Astrocyte (in vitro differentiated cells and primary cell): ENCODE measurements at places on chromosomes 13 and 19.
A peak's percentile ranks its signal among the peaks of the same experiment; 100 is the strongest.

DNA sequence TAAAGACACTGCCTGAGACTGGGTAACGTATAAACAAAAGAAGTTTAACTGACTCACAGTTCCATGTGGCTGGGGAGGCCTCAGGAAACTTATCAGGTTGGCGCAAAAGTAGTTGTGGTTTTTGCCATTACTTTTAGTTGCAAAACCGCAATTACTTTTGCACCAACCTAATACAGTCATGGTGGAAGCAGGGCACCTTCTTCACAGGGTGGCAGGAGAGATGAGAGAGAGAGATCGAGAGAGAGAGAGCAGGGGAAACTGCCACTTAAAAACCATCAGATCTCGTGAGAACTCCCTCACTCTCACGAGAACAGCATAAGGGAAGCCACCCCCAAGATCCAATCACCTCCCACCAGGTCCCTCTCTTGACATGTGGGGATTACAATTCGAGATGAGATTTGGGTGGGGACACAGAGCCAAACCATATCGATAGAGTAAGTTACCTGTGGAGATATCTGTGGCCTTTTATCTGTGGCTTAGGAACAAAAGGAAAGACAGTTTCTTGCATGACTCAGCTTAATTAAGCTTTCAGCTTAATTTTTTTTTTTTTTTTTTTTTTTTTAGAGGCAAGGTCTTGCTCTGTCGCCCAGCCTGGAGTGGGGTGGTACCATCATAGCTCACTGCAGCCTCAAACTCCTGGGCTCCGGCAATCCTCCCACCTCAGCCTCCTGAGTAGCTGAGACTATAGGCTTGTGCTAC, 7.6 kb upstream of the CABP5 start:
- DNase-seq = no peak

- no peak for DNase-seq
Measured at GRCh38 chr13:21883713-21884112, 212.8 kb downstream of the FGF9 start.

GRCh38 chr19:33722456-33723239, 74.0 kb upstream of the KCTD15 start:
- DNase-seq = no peak

DNA sequence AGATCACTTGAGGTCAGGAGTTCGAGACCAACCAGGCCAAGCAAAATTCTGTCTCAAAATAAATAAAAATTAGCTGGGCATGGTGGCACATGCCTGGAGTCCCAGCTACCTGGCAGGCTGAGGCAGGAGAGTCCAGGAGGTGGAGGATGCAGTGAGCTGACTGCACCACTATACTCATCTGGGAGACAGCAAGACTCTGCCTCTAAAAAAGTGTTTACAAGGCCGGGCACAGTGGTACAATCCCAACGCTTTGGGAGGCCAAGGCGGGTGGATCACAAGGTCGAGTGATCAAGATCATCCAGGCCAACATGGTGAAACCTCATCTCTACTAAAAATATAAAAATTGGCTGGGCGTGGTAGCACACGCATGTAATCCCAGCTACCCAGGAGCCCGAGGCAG, 4.2 kb upstream of the DAPK3 start:
- no peak for DNase-seq

GRCh38 chr19:7340959-7341837, 7.5 kb upstream of the ARHGEF18 start:
- peak; percentile 29 for DNase-seq

- no peak for DNase-seq
Measured at GRCh38 chr19:50167314-50167721, 4.2 kb upstream of the IZUMO2 start.

DNA sequence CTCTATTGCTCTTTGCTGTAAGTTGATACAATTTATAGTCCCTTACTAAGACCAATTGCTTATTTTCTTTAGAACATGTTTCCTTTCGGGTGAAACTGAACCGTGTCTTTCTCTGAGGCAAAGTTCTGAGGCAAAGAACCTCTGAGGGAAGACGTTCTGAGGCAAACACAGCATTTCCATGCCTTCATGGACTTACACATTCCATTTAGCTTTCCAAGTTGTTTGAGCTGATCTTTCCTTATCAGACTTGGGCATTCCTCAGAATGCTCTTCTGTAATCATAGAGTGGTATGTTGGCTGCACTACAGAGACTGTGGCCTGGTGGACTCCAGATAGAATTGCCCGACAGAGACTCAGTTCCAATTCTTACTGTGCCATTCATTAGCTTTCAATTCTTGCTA, 579.1 kb downstream of the KCTD12 start:
- DNase-seq = peak; percentile 54

DNA sequence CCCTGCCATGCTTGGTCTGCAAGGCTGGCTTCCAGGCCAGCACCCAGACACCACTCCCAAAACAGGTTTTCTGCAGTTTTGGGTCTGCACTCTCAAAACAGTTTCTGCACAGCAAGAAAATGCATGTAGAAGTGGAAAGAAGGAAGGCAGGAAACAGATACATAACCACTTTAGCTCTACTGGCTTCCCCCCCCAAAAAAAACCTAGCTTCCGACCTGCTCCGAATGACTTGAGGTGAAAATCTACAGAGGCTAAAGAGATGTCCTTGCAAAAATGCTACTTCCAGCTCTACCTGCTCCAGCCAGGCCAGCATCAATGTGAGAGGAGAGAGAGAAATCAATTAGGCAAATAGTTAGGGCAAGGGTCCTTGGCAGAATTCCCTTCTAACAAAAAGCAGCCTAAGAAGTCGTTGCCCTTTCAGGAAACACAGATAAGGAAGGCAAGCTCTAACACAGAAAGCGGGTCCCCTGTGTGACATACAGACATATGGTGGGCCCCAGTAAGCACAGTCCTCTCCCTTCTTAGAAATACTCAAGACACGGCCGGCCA, 3.4 kb downstream of the C19orf12 start:
- DNase-seq = no peak

- no peak for DNase-seq
Measured at GRCh38 chr19:4009990-4010807, 2.7 kb downstream of the PIAS4 start.

GRCh38 chr13:109810761-109811510, 24.6 kb upstream of the IRS2 start:
- no peak for DNase-seq

- no peak for DNase-seq
Measured at GRCh38 chr13:39781381-39781780, 125.9 kb downstream of the COG6 start.

GRCh38 chr19:47755762-47756626, 10.6 kb downstream of the NOP53 start:
- no peak for DNase-seq

DNA sequence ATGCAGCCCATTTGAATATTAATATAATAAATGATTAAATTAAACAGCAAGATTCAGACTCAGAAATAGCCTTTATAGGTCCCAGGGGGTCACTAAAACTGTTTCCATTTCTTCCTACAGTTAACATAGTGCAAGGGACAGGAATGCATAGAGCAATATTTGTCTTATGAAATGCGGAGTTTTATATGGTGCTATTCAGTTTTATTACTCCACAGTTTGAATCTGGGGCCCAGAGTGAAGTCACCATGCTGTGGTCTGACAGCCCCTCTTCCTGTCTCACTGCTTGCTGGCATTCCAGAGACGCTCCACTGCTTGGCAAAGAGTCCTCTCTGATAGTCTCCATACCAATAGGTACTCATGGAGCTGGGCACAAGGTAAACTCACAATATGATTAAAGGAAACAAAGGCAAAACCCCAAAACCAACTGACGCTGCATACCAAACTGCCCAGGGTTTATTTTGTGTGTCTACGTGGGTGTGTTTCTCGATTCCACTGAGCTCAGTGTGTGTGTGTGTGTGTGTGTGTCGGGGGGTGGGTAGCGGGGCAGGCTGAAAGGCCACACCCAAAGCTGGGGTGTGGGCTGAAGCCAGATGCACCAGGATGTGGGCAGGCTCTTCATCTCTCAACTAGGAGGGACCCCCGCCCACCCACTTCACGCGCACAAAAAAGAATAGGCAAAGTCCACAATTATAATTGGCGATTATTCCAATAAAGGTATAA, 277.9 kb downstream of the TSHZ3 start:
- DNase-seq = no peak

- no peak for DNase-seq
Measured at GRCh38 chr19:1618157-1619093, 13.2 kb upstream of the UQCR11 start.

DNA sequence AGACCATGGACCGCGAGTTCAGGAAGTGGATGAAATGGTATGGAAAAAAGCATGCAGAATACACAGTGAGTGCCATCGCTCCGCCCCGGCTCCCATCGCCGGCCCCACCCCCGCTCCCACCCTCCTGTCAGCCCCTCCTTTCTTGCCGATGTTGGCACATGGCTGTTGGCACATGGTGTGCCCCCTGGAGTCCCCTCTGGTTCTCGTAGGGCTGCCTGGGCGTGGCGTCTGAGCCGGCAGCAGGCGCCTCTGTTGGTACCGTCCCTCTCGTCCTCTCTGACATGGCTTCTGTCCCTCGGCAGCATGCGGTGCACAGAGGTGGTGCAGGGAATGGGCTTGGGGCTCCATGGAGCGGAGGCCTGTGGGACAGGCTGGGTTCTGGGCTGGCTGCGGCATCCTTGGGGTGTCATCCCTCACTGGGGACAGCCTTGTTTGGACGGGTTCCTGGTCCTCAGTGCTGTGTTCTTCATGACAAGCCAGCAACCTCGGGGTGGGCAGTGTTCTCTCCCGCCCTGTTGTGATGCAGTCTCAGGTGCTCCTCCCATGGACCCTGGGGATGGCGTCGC, 30.9 kb downstream of the DOT1L start:
- DNase-seq = no peak

DNA sequence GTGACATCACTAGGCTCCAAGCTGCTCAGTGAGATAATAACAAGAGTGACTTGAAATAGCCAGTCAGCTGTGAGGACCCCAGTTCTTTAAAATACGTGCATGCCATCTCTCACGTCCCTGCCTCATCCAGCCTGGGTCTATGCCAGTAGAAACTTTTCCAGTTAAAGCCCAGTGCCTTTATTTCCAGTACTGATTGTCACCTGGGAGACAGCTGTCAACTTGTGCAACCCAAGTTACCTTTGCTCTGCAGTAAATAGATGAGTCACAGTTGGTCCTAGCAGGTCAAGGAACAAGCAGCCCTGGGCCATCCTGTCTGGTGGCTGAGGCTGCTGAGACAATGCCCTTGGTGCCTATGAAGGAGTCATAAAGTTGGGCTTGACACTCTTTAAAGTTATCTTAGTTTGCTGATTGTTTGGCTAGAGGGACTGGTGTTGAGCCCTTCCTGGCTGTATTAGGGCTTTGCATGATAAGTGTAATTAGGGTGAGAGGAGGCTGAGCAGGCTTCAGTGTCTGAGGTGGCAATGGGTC, 228.7 kb downstream of the LACC1 start:
- no peak for DNase-seq

- DNase-seq = no peak
Measured at GRCh38 chr19:23440791-23441190, 45.5 kb upstream of the ZNF91 start.

- DNase-seq = no peak
Measured at GRCh38 chr19:54338521-54338920, 441 bp downstream of the LILRA4 start.

DNA sequence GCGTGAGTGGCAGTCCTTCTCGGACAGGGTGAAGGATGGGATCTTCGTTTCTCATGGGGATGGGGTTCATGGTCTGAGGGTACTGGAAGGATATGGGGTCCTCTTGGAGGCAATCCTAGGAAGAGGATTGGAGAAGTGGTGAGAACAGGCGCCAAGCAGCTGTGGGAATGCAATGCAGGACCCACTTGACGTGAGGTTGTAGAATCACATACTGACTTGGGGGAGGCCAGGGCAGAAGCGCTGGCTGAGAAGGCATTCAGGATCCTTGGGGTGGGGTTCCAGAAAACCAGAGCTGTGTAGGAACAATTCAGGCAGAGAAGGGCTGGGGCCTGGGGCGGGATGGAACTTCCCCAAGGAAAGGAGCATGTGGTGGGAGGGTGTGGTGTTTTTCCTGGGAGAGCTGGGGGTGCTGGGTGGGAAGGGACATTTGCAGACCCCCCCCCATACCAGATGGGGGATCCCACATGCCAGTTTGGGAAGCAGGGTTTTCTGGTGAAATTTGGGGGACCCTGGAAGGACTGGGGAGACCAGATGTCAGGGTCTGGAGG, 852 bp downstream of the KLK1 start:
- no peak for DNase-seq

GRCh38 chr13:111304041-111304544, 16.3 kb upstream of the TEX29 start:
- no peak for DNase-seq

- DNase-seq = no peak
Measured at GRCh38 chr13:48720621-48721020, 66.9 kb downstream of the CYSLTR2 start.

GRCh38 chr13:39887387-39887786, 231.9 kb downstream of the COG6 start:
- DNase-seq = no peak

- DNase-seq = no peak
Measured at GRCh38 chr19:30204721-30205120, 167.5 kb upstream of the ZNF536 start.

GRCh38 chr13:67827992-67828391, 597.9 kb upstream of the PCDH9 start:
- peak; percentile 67 for DNase-seq

DNA sequence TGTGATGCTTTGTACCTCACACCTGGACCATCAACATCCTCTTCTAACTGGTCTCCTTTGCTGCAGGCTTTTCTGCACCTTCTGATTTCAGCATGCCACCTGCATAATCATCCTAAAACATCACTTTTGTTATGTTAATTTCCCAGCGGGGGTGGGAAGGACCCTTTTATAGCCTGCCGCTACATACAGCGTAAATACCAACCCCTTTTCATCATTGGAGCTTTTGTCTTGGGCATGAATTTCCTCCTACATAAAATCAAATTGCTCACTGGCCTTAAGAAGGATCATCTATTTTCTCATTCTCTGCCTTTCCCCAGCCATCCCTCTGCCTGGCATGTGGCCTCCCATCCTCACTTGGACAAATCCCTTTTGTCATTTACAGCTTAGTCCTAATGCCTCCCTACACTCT, 124.7 kb downstream of the RBM26 start:
- DNase-seq = no peak

DNA sequence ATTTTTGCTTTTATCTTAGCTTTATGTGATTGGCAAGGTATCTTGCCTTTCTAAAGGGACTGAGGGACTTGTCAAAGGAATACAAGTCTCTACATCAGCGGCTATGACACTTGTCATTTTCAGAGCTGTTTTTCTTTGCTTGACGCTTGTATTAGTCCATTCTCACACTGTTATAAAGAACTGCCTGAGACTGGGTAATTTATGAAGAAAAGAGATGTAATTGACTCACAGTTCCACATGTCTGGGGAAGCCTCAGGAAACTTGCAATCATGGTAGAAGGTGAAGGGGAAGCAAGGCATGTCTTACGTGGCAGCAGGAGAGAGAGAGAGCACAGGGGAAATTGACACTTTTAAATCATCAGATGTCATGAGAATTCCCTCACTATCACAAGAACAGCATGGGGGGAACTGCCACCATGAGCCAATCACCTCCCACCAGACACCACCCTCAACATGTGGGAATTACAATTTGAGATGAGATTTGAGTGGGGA, 128.2 kb downstream of the GPC5 start:
- no peak for DNase-seq

GRCh38 chr19:53549340-53549739, 11.4 kb downstream of the ZNF331 start:
- peak; percentile 69 for DNase-seq
